ENCODE measurements at places on chromosomes 7 and 10.
A peak's percentile ranks its signal among the peaks of the same experiment; 100 is the strongest.

DNA sequence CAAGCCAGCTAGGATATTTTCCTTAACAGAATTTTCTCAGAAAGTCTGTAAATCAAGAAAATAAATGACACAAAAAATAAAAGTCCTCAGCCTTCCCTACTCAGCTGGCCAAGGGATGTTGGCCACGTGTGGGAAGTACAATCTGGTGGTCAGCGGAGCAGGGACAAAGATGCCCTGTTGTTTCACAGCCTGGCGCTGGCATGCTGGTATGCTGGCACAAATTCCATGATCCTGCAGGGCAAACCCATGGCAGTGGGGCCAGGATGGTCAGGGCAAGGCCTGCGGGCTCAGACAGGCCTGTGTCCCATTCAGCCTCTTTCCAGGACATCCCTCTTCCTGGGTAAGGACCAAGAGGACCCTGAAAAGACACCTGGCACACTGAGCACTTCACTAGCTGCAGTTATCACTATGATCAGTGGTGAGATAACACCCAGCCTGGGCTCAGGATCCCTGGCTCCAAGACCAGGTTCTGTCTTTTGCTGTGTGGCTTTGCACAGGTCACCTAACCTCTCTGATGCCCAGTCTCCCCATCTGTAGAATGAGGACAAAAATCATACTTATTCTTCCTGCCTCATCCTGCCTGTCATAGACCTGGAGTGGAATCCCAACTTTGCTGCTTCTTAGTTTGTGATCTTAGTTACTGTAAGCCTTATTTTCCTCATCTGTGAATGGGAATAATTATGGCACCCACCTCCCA lies 10.8 kb upstream of the HSPA12A start:
- DNase-seq = no peak

DNA sequence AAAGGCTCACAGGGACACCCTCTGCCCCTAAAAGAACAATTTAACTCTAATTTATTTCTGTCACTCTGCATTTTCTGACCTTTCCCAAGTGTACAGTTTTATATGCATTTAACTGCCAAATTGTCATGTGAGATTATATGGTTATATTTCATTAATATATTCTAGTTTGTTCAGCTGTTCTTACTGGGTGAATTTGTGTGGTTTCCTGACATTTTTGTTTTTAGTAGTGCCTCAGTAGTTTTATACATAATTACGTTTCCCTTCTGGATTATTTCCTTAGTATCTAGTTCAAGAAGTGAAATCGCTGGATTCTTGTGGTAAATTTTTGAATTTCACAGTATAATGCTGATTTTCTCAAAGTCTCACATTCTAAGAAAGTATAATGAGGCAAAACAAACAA lies 41.3 kb downstream of the EGFR start:
- no peak for DNase-seq

DNA sequence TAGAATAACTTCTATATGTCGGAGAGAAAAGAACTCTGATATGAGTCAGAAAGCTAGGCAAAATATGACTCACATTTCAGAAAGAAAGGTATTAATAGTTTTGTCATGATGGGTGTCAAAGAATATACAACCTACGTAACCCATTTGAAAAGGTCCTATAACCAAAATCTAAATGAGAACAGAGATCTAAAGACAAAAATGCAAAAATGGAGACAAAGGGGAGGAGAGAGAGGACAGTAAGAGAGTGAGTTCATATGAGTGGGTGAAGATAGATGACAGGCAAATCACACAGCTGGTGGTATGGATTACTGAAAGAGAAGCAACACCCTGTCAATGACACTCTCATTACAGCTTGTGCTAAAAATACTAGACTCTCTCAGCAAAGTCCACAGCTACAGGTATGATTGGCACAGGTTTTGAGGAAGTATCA lies 25.6 kb downstream of the ANKMY2 start:
- no peak for DNase-seq

DNA sequence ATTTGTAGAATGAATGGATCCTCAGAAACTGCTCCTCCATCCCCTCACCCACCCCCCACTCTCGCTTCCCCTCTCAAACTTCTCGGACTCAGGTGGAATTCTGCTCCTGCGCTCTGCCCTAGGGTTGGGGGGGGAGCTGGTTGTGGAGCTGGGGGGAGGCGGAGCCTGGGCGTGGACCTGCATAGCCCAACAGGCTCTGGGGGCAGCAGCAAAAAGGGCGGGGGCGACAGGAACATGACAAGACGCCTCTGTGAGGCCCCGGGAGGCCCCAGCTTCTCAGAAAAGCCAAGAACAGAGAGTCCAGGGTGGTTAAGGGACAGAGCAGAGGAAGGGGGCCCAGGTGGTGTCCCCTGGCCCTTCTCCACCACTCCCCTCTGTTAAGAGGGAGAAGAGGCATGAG lies 3.5 kb downstream of the TSC22D4 start:
- DNase-seq = no peak

GRCh38 chr10:89710753-89711152 lies 9.4 kb downstream of the KIF20B start:
- DNase-seq = peak; percentile 10

GRCh38 chr10:28382525-28383269 lies 79.8 kb upstream of the MPP7 start:
- DNase-seq = peak; percentile 61

Data from fibroblast of skin of abdomen (primary cell).